ENCODE measurements at places on chromosomes 5 and 9.

GRCh38 chr9:108779551-108780325, 76.0 kb downstream of the ACTL7B start:
- no peak for DNase-seq

DNA sequence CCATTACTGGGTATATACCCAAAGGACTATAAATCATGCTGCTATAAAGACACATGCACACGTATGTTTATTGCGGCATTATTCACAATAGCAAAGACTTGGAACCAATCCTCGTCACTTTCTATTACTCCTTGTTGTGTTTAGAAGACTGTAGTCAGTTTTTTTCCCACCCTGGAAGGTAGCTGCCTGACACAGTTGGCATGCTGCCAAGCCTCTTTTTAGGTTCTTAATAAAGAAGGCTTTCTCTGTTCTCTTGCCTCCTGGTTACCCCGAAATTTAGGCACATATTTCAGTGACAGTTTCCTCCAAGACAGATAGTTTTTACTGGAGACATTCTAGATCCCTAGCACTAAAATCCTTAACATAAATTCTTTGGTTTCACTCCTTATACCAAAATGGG, 205.4 kb upstream of the PCSK5 start:
- no peak for DNase-seq

- no peak for DNase-seq
Measured at GRCh38 chr5:100464418-100464817, 70.8 kb upstream of the FAM174A start.

DNA sequence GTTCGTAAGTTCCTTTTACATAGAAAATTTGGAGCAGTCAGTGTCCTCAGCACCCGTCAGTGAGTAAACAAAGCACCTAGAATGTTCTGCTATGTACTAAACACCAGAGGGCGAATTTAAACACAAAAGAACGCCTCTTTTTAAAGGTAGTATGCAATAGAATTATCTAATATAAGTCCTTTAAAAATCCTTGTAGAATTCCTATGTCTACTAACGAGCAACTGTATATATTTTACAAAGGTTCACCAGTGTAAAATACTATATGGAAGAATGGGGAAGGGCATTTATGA, 499 bp upstream of the TMEM232 start:
- DNase-seq, result no peak

DNA sequence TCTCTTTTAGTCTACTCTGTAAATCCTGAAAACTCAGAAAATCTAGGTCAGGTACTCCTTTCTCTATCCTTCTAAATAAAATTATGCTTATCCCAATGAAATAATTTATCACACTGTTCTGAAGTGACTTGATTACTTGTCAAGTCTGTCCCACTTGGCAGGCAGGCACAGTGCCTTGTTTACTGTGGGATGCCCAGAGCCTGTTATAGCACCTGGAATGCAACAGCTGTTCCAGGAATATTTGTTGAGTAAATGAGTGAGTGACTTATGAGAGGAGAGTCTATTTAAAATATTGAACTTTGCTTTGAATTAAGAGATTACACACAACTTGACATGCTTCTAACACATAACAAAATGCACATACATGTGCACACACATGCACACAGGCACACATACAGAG, 130.0 kb downstream of the MPDZ start:
- DNase-seq, result no peak

GRCh38 chr9:22423566-22423965, 23.1 kb upstream of the DMRTA1 start:
- DNase-seq, result no peak

- DNase-seq, result no peak
Measured at GRCh38 chr9:110714314-110714713, 45.7 kb downstream of the MUSK start.

DNA sequence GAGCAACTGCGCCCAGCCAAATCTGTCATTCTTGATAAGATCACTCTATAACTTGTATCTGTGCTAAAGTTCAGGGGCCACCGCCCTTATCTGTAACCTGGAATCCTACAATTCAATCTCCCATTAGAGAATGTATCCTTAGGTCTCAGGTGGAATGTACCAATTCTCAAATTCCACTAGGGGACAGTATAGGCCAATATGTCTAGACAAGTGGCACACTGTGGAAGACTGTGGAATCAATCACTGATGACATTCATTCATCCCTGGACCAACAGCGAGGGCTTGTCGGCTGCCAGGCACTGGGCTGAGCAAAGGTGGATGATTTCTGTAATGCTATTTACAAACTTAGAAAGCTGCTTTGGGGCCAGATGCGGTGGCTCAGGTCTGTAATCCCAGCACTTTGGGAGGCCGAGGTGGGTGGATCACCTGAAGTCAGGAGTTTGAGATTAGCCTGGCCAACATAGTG, 28.7 kb upstream of the MEGF9 start:
- no peak for DNase-seq

- DNase-seq, result no peak
Measured at GRCh38 chr5:138597661-138598400, 22.6 kb upstream of the HSPA9 start.

- no peak for DNase-seq
Measured at GRCh38 chr5:180173875-180174586, 35.0 kb downstream of the RASGEF1C start.

GRCh38 chr9:113125386-113126035, 25.3 kb upstream of the SLC31A2 start:
- no peak for DNase-seq

GRCh38 chr5:177303121-177303924, at the start of the genes PRELID1 and RAB24:
Gene PRELID1, plus strand, starts transcription at chr5:177303799. Its CDS starts 187 bp downstream, at chr5:177303986.
Gene RAB24, minus strand, starts transcription at chr5:177303719. Its CDS starts 431 bp downstream, at chr5:177303288.
- peak; percentile 83 for DNase-seq

DNA sequence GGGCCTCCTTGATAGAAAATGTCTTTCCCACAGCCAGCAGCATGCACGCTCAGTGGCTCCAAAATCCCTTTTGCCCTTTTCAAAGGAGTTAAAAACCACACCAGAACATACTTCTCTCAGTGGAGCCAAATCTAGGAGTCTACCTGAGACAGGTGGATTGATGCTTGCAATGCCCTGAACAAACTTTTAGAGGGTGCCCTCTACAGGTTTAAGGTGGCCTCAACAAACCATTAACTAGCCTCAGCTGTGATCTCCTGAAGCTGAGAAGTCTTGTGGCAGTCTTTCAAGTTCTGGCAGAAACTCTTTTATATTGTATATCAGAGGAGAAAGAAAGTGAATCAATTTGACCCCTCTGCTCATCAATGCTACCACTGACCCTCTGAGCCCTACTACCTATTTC, 125.4 kb downstream of the MED27 start:
- no peak for DNase-seq

GRCh38 chr9:87035879-87036278, 88.6 kb upstream of the GAS1 start:
- no peak for DNase-seq

- DNase-seq, result no peak
Measured at GRCh38 chr5:820245-820644, 30.5 kb downstream of the ZDHHC11 start.

DNA sequence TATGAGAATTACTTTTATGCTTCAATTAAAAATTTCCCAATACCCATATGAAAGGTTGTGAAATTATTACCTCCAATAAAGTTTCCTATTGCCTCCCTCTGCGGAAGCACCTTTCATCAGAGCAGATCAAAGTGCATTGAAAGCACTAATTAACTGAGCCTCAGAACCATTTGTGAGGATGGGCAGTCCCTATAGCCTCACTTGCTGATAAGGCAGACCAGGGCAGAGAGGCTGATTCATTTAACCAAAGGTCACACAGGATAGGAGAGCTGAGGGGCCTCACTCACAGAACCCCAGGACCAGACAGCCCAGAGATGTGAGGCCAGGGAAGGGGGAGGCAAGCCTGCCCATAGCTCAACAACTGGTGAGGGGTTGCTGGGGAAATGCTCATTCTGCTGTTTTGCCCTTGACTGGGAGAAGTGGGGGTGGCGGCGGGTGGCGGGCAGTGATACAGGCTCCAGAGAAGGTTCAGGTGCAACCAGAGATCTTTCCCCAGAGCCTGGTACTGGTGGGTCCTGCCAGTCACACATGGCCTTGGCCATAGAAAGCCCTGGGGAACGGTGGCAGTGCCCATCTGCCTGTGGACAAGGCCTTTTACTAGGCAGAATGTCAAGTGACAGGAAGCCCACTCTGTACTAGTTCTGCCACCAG, 57.9 kb downstream of the MACROH2A1 start:
- no peak for DNase-seq

GRCh38 chr9:111038331-111039230, at the start of gene LPAR1:
Gene LPAR1, minus strand, starts transcription at chr9:111038470. Its CDS starts 66,353 bp downstream, at chr9:110972117.
- DNase-seq, result no peak

GRCh38 chr9:79812099-79812498, 240.3 kb downstream of the TLE4 start:
- no peak for DNase-seq

DNA sequence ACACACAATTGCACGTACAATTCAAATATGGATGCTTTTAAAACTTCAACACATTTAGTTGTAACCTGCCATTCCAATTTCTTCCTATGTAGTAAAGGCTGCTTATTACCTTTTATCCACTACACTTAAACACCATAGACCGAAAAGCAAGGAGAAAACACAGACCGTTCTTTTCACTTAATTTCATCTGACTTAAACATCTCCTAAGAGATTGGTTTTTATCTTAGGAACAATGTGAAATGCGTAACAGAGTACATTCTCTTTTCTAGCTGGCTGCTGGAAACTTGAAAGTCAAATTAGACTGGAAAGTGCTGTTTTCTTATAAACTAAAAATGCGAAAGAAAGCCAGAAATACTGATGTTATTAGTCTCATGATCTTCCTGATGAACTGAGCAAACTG, 241.8 kb downstream of the MLLT3 start:
- DNase-seq, result no peak

- DNase-seq, result no peak
Measured at GRCh38 chr5:39765366-39765765, 340.6 kb upstream of the DAB2 start.

- no peak for DNase-seq
Measured at GRCh38 chr9:110443866-110444220, 106.2 kb upstream of the TXNDC8 start.

DNA sequence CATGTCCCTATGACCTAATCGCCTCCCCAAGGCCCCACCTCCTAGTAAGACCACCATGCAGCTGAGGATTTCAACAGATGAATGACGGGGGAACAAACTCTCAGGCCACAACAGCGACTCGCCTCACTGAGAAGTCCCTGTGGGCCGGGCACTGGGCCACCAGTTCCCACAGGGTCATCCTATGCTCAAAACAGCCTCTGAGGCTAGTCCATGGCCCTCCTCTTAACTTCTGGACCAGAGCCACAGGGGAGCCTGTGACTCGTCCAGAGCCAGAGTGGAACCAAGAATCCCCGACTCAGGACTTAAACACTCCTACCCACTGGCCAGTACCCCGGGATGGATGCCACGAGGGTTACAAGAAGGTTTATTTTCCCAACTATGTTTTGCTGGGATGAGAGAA, 12.3 kb downstream of the GFPT2 start:
- no peak for DNase-seq

GRCh38 chr5:109849478-109850088, 159.9 kb downstream of the MAN2A1 start:
- no peak for DNase-seq

DNA sequence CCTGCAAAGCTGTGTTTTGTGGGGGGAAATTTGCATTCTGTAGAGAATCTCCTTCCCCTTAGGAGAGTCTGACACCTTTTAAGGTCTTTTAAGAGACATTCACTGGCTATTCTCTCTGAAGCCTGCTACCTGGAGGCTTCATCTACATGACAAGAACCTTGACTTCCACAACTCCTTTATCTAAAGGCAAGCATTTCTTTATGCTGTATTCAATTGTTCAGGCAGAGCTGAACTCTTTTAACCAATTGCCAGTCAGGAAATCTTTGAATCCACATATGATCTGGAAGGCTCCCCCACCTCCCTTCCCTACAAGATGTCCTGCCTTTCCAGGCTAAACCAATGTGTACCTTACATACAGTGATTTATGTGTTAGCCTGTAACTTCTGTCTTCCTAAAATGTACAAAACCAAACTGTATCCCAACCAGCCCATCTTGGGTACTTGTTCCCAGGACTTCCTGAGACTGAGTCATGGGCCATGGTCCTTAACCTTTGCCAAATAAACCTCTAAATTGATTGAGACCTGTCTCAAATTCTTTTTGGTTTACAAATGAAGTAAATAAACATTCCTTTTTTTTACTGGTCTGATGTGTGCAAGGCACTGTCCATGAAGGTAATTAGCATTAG, 9.9 kb downstream of the C9orf85 start:
- DNase-seq, result no peak

GRCh38 chr5:31238497-31238896, 45.0 kb downstream of the CDH6 start:
- DNase-seq, result no peak

DNA sequence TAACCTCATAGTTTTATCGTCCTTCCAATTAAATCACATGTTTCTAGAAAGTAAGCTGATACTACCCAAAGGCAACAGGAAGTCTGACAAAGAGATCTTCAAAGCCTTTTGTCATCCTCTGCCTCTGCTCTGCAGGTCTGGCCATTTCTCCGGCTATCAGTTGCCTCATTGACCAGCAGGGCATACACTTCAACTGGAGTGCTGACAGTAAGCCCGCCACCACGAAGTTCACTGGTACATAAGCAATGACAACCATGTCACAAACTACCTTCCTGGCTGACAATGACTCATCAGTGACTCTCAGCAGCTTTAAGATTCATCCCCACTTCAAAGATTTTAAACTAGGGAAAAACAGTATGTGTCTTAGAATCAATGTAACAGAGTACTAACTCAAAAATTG, 20.6 kb downstream of the SPTLC1 start:
- no peak for DNase-seq

GRCh38 chr5:51384281-51384840, 1.1 kb downstream of the ISL1 start:
- no peak for DNase-seq

DNA sequence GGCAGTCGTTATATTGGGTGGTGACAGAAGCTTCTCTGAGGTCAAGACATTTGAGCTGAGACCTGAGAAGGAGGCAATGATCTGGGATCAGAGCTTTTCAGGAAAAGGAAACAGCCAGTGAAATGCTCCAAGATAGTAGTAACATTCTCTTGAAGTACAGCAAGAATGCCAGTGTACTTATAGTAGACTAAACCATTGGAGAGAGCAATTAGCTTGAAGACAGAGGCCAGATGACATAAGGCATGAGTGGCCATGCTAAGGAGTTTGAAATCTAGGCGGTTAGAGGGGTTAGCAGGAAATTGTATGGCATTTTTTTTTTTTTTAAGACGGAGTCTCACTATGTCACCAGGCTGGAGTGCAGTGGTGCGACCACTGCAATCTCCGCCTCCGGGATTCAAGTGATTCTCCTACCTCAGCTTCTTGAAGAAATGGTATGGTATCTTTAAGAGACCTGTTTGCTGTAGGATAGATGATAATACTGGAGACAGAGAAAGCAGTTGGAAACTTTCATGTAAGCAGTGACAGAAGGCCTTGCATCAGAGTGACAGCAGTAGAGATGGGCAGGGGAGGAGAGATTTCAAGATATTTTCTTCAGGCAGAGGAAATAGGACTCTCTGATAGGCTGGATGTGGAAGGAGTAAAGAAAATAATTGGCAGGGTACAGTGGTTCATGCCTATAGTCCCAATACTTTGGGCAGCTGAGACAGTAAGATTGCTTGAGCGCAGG, 482.2 kb upstream of the PAPPA start:
- DNase-seq, result no peak

- no peak for DNase-seq
Measured at GRCh38 chr9:113992994-113993393, 85.1 kb downstream of the AMBP start.
